ENCODE measurements at places on chromosomes 12 and 14.

DNA sequence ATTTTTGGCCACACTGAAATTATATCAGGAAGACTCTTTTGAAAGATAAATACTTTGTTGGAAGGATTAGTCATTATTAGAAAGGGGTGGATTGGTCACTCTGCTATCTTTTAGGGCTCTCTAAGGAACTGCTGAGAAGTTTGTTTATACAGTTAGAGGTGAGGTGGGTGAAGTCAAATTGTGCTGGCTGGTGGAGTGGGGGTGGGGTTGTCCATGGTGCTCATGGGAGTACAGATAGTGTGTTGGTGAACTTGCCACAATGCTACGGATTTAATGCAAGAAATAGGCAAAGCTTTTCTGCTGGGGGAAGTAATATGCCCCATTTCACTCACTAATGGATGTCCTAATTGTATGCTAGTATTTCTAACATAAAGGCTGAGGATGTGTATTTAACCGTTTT, 35.8 kb downstream of the SUSD6 start:
- peak; percentile 57 for DNase-seq

- no peak for DNase-seq
These were observed 122.8 kb downstream of the PRMT8 start for GRCh38 chr12:3613641-3614395.

DNA sequence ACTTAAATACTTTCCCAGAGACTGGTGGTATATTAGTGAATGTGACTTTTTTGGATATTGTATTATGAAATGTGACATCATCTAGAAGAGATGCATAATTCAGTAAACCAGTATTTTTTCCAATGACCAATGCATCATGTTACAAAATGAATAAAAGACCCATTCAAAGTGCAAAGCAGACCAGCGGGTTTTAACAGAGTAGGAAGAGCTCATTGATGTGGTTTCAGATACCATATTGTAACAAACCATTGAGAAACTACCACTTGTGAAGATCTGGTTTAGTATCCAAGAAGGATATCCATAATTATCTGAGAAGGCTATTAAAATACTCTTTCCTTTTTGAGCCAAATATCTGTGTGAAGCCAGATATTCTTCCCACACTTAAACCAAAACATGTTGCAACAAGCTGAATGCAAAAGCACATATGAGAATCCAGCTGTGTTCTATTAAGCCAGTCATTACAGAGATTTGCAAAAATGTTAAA, 47.7 kb downstream of the MVK start:
- no peak for DNase-seq

GRCh38 chr14:69132513-69133181, 20.3 kb downstream of the DCAF5 start:
- no peak for DNase-seq

- no peak for DNase-seq
These were observed 732.6 kb upstream of the FLRT2 start for GRCh38 chr14:84797326-84797725.

DNA sequence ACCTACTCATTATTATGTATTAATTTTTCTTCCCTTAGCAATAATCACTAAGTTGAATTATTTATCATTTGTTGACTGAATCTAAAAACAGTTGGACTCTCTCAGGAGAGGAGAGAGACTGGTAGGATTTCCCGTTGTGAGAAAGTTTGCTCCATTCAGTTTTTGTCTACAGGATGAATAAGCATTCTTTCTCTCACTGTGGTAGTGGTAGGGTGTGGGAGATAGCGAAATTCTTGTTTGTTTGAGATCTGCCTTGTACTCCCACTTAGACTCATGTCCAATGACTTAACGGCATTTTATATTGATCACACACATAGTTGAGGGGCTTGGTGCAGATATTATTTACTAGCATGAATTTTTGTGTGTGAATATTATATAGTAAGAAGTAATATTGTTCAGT, 421.0 kb upstream of the PDE3A start:
- DNase-seq, result no peak

DNA sequence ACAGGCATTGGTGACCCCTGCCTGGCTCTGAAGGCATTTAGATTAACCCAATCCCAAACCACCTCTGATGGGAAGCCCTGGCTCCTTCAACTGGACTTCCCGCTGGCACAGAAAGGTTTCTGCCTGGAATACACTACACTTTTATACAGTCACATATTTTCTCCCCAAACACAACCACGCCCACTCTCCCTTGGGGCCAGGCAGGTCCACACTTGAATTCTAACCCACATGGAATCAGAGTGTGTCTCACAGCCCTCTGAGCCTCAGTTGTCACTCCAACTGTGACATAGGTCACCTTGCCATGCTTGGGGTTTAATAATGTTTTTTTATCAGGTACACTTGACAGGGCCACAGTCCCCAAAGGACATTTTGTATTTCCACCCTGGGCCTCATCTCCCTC, 368.6 kb downstream of the BCL11B start:
- DNase-seq, result no peak

DNA sequence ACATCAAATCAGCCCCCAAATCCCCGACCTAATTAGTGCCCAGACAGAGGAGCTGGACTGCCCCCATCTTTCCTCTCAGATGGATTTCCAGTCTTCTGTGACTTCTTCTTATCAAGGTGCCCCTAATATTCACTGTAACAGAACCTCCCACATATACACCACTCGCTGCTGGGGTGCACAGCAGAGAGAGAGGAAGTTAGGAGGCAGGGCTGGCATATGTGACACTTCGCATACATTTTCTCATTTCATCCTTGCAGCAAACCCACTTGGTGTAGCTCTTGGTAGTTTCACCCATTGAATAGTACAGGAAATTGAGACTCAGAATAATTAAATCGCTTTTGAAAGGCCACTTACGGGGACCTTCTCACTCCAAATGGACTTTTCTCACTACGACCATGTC, 56.5 kb upstream of the CCND2 start:
- DNase-seq, result no peak

DNA sequence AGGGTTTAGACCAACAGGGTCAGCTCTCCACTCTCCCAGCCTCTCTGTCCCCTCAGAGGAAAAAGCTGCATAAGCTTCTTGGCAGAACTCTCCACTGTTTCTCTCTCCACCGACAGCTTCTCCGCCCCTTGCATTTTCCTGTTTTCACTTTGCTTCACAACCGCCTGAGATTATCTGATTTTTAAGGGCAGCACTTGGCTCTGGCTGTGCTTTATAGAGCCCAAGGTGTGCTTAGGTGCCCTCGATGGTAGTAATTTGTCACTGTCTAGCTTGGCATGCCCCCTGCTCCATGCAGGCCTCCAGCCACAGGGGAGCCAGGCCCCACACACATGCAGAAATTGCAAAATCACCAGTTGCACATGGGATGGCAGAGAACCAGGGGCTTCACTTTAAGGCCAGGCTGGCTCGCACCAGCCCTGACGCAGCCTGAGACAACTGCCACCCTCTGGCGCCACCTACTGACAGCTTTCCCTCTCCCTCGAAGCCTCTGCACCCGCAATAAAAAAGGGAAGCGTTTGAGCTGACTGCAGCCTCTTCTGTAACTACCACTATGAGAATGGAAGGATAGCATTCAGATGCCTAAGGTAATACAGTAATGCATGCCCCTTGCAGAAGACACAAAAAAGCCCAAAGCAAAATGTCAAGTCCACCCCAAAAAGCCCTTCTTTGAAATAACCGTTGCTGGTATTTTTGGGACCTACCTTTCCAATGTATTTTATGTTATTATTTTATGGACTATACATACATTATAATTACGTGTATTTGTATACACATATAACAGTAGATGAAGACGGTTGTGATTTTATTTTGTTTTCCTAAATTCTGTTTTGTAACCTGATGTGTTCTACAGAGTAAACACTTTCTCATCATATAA, 32.0 kb upstream of the RIMBP2 start:
- DNase-seq, result peak; percentile 54

DNA sequence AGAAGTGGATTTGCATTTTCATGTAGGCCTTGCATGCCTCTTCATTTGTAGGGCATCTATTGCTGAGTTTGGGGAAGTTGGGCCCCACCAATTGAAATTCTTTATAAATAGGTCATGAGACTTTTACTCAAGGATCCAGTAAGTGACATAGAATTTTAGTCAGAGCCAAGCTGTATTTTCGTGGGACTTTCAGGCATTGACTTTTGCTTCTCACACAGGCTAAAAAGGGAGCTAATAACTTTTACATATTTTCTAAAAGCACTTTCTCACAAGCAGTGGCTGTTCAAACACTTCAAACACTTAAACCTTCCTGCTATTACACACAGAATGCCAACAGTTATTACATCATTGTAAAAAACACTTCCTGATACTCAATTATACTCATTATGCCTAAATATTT, 260.5 kb downstream of the MSRB3 start:
- DNase-seq, result no peak

All from erythroblast (primary cell).